ENCODE measurements at places on chromosomes 13 and 19.

DNA sequence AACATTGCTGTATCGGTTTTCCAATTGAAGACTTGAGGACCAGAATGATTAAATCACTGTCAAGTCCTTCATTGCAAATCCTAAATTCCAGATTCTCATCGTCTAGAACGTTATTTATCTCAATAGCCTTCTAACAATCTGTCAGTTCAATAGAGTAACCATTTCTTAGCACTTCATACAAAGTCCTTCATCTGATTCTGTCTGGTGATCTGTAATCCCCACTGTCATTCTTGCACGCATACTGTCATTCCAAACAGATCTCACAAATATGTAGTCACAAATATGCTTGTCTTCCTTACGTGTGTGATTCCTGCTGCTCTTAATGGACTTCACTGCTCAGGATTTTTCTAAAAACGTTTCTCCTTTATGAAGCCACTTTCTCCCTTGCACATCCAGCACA, 1197.5 kb downstream of the EFNB2 start:
- no peak for DNase-seq

GRCh38 chr19:30742406-30742938, 370.3 kb downstream of the ZNF536 start:
- DNase-seq, result no peak

GRCh38 chr19:18961767-18962620, 21.0 kb upstream of the HOMER3 start:
- DNase-seq, result no peak

DNA sequence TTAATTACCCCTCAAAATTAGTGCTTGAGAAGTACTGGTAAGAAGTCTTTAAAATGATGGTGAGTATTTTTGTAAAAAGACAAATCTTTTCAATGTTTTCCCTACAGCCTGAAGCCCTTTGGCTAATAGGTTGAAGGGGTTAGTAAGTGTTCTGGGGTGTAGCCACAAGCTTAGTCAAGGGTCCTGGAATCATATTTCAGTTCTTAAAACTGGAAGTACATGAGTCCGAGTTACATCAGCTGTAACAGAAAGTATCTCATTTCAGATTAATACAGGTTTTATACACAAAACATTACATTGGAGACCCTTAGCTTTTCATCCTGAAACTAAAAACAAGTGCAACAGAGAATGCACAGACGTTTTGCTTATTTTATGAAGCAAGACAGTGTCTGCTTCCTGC, 52.7 kb upstream of the TEX29 start:
- no peak for DNase-seq

DNA sequence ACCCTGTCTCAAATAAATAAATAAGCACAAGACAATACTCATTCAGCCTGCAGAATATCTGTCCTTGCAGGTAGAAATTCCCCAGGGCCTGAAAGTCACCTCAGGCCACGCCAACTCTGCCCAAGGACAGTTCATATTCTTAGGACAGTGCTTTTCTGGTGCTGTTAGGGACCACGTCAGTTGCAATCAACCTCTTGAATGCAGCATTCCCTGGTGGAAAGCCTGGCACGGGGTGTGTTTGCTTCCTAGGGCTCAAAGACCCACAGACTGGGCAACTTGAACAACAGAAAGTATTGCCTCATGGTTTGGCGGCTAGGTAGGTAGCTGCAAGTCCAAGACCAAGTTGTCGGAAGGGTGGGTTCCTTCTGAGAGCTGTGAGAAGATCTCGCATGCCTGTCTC, 160.3 kb downstream of the KCTD15 start:
- DNase-seq, result no peak

All from body of pancreas (tissue), 4 donors.